Smooth muscle cell of the brain vasculature (primary cell): ENCODE measurements at places on chromosomes 2 and 18.
A peak's percentile ranks its signal among the peaks of the same experiment; 100 is the strongest.

GRCh38 chr2:111118481-111118980 lies 2.2 kb upstream of the BCL2L11 start:
- DNase-seq: no peak

DNA sequence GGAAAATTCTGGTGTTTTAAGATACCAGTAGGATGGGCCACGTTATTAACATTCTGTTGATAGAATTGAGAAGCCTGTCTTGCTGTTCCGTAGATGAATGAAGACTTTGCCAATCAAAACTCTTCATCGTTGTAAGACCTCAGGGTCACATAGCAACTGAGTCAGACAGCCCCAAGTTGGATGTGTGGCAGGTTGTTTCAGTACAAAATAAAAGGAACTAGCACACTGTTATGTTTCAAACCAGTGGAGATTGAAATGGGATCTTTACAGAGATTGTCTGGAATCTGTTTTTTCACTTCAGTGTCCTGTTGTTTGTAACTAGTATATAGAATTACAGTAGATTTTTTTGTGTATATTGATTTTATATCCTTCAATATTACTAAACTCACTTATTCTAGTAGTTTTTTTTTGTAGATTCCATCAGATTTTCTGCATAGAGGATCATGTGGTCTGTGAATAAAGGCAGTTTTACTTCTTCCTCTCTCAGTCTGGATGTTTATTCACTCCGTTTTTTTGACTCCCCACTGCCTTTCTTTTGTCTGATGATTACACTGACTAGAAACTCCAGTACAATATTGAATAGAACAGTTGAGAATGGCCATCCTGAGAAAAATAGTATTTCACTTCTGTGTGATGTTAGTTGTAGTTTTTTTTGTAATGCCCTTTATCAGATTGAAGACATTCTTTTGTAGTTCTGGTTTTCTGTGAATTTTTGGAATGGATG lies 22.7 kb downstream of the EPC2 start:
- DNase-seq: no peak

- no peak for DNase-seq
These were observed 49.8 kb downstream of the FBXO15 start for GRCh38 chr18:74097803-74098202.

DNA sequence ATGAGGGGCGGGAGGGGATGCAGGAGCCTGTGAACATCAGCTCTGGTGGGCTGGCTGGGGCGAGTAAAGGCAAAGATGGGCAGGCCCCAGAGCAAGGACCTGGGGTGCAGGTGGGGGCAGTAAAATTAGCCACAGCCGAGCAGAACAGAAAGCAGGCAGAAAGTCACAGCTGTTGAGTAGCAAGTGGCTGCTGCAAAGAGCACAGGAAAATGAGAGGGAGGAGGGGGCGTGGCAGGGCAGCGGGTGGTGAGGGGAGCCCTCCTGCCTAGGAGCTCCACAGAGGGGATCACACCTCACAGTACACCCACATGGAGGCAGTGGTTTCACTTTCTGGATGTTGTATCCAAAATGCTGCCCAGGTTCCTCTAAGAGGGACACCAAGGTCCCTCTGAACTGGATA lies 79.6 kb downstream of the LBH start:
- DNase-seq: no peak

GRCh38 chr2:168738062-168738461 lies 64.4 kb upstream of the NOSTRIN start:
- DNase-seq: no peak

- DNase-seq: peak; percentile 21
These were observed 122.9 kb downstream of the PRKRA start for GRCh38 chr2:178328037-178328436.

- no peak for DNase-seq
These were observed 7.9 kb downstream of the SCYGR5 start for GRCh38 chr2:227674485-227674884.

GRCh38 chr18:48769006-48769636 lies 181.6 kb downstream of the SMAD7 start:
- no peak for DNase-seq

DNA sequence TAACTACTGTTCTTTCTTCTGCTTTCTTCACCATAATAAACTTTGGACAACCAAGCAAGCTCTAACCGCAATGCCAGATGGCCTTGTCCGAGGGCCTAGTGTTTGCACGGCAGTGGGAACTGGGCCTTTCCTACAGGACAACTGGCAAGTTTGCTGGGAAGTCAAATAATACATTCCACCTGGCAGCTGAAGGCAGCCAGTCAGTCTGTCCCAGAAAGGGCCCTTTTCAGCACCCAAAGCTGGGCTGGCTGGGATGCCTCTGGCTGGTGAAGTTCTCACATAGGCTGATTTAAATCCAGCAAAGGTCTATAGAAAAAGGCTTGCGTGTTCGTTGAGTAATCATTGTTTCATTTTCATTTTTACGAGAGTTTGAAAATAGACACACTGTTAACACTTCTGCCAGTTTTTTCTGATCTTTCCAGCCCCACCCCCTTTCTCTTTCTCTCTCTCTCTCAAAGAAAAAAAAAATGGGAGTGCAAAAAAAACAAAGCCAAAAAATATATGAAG lies 110.0 kb upstream of the EPAS1 start:
- DNase-seq: no peak

GRCh38 chr2:240143801-240144648 lies 3.6 kb upstream of the OTOS start:
- no peak for DNase-seq

DNA sequence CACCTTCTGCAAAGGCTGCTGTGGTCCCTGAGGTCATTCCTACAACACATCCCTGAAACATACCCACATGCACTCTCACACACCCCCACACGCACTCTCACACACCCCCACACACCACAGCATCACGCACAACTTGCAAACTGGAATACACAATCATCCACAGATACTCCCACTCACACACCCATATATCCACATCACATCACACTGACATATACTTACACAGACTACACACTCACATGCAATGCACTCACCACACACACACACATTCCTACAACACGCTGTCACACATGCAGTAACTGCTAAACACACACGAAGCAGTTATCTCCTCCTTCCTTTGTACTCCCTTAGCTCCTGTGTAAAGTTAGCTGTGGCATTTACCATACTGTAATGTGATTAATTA lies 57.1 kb upstream of the PKDCC start:
- DNase-seq: no peak

- DNase-seq: no peak
These were observed 125.7 kb downstream of the MAP2 start for GRCh38 chr2:209549589-209549988.

- no peak for DNase-seq
These were observed 114.0 kb downstream of the GATA6 start for GRCh38 chr18:22283397-22283796.

DNA sequence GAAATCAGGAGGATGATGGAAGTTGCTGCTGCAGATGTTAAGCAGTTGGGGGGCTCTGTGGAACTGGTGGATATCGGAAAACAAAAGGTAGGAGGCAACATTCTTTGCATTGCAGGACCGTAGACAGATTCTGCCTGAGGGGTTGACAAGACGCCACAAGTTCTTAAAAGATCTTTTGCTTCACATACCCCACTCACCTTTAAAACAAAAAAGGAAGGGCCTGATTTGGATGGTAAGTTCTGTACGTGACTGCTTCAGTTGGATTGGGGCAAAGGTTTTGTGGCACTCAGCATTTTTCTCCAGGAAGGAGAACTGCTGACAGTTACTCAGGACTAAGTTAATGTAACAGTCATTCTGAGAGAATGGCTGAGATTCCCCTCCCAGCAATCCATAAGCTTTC lies 5.2 kb downstream of the CNDP2 start:
- DNase-seq: no peak

DNA sequence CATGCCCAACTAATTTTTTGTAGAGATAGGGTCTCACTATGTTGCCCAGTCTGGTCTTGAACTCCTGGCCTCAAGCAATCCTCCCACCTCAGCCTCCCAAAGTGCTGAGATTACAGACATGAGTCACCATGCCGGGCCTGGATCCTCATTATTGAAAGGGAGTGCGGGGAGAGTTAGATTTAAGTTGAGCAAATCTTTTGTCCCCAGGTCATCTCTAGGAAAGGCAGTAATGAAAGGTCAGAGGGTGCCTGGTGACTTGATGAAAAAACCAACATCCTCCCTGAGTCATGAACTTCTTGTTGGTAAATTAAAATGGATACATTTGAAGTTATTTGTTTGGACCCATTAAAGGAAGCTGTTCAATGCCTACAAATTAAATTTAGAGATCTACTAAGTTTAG lies 25.1 kb downstream of the STAT4 start:
- DNase-seq: no peak

- DNase-seq: no peak
These were observed 54.0 kb downstream of the MEIS1 start for GRCh38 chr2:66488946-66489345.

DNA sequence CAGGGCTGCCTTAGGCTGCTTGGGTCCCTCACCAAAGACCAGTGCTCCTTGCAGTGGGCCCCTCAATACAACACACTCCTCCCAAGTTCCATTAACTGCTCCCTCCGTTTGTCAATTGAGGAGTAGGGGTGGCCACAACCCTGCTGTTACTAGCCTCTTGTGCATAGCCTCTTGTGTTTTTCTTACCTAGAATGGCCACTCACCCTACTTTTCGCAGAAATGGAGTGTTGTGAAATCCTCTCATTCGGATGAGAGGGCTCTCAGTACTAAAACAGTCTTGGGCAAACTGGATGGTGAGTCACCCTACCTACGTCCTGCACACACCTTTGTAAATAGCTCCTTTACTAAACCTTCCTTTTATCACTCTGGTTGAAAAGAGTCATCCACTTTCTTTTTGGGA lies 253.9 kb downstream of the OSR1 start:
- no peak for DNase-seq

GRCh38 chr2:37274359-37274965 lies 43.0 kb downstream of the NDUFAF7 start:
- DNase-seq: no peak

- no peak for DNase-seq
These were observed 95.7 kb downstream of the CDC42EP3 start for GRCh38 chr2:37575780-37576179.

GRCh38 chr2:25669520-25669919 lies 3.9 kb downstream of the DTNB start:
- DNase-seq: no peak

GRCh38 chr2:167110345-167110744 lies 222.1 kb downstream of the XIRP2 start:
- no peak for DNase-seq

GRCh38 chr2:127072970-127073369 lies 34.0 kb downstream of the BIN1 start:
- no peak for DNase-seq

- DNase-seq: no peak
These were observed 232.7 kb downstream of the TRIB2 start for GRCh38 chr2:12949406-12949805.

DNA sequence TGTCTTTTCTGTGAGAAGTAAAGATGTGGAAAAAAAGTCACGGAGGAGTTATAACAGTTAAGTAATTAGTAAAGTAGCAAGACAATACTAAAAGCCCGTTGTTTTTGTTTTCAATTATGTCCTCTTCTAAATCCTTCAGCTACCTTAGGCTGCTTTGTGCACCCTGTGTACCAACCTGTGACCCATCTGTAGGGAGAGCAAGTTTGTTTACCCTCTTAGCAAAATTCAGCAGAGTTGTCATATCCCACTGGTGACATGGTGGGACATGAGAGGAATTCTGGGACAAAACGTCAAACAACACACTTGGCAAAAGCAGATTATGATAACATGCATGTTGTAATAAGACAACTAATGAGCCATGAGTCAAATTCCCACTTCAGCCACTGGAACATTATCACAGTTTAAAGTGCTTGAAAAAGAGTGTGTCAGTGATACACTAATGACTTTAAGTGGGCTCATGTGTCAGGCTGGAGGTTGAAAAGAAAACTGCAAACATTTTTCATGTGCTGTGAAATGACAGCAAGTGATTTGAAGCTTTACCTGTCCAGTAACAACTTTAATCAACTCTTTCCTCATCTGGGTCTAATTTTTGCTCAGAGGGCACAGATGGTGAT lies 392.8 kb upstream of the ACVR2A start:
- no peak for DNase-seq

GRCh38 chr2:38830526-38831159 lies 45.1 kb downstream of the DHX57 start:
- DNase-seq: no peak

- DNase-seq: no peak
These were observed 939.9 kb upstream of the NXPH2 start for GRCh38 chr2:139720056-139720455.
